ENCODE measurements at places on chromosomes 2 and 18. TPM values are rescaled to one million over a fixed set of nuclear protein-coding genes. Genes with fewer than 3 reads are reported as not detected.

DNA sequence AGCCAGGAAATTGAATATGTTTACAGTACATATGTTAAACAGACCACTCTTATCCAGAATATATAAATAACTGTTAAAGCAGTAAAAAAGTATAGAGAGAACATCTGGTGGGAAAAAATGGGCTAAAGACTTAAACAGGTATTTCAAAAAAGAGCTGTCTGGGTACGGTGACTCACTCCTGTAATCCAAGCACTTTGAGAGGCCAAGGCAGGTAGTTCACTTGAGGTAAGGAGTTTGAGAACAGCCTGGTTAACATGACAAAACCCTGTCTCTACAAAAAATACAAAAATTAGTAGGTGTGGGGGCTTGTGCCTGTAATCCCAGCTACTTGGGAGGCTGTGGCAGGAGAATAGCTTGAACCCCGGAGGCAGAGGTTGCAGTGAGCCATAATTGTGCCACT, 171.4 kb upstream of the FSIP2 start:
- DNase-seq, result no peak
- no peak overlapping the region for H3K4me3 ChIP-seq
- no peaks in the 10 kb centered on the region for H3K4me1 ChIP-seq
- H3K36me3 ChIP-seq, result no peaks in the 10 kb centered on the region
- H3K27ac ChIP-seq, result no peak overlapping the region

DNA sequence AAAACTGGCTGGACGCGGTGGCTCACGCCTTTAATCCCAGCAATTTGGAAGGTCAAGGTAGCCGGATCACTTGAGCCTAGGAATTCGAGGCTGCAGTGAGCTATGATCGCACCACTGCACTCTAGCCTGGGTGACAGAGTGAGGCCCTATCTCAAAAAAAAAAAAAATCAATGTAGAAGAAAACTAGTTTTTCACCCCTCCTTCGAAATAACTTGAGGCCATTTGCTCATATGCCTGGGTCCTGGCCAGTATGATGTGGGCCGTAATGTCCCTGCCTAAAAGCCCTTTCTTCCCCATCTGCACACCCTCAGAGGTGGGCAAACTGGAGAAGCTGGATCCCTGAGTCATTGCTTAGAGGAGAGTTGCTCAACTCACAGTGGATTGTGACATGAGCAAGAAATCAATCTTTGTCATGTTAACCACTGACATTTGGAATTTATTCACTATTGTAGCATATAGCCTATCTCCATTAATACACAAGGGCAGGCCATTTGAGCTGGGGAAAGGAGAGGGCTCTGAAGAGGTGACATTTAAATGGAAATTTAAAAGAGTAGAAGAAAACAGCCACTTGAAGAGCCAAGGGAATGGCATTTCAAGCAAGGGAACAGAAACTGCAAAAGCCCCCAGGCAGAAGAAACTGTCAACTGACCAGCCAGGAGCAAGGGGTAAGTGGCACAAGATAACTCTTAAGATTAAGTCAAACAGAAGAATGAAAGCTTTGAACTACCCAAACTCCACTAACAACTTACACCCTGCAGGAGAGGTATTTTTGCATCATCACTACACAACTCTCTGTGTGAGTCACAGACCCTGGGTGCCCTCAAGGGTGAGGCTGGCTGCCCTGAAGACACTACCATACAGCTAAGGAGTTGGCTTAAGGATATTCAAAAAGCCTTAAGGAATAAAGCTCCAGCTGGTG, 7.6 kb upstream of the METTL21A start:
- H3K27ac ChIP-seq, result no peak overlapping the region
- no peak overlapping the region for H3K4me3 ChIP-seq

Gene XIRP2
- polyA plus RNA-seq, result not detected

DNA sequence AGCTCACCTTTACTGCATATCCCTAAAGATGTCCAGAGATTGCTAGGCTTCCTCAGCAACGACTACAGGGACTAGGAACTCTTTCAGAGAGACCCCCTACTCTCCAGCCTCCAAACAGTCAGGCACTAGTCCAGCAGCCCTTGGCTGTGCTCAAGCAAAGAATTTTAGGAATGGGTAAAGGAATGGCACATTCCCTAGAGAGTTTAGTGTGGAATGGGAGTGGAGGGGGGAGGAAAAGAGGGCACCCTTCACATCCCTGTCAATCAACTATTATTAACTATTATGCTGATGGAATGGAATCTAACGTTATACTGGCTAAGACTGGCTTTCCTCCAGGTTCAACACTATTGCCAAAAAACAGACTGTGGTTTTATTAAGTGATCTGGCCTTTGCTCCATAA, 64.8 kb downstream of the IKZF2 start:
- no peak overlapping the region for H3K4me3 ChIP-seq
- DNase-seq, result no peak
- no peaks in the 10 kb centered on the region for H3K36me3 ChIP-seq
- H3K27me3 ChIP-seq, result no peaks in the 10 kb centered on the region
- no peak overlapping the region for H3K27ac ChIP-seq

DNA sequence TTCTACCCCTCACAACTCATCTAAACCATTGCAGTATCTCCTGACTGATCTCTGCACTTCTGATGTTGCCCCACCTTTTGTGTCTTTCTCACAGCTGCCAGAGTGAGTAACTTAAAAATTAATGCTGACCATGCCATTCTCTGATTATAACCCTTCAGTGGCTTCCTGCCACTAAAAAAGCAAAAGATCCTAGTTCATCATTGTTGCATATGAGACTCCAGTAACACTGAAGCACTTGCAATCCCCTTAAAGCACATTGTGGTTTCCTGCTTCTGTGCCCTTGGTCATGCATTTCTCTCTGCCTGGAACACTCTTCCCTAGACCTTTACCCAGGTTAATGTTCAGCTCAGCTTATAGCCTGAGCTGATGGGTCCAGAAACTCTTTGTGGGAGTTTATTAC, 95.1 kb upstream of the WDSUB1 start:
- H3K4me1 ChIP-seq, result no peaks in the 10 kb centered on the region
- H3K27me3 ChIP-seq, result no peaks in the 10 kb centered on the region
- peaks cover 12% of the 10 kb centered on the region for H3K36me3 ChIP-seq
- no peak overlapping the region for H3K4me3 ChIP-seq
